Cerebellum (tissue), 4 donors: ENCODE measurements at places on chromosomes 7 and 10.

DNA sequence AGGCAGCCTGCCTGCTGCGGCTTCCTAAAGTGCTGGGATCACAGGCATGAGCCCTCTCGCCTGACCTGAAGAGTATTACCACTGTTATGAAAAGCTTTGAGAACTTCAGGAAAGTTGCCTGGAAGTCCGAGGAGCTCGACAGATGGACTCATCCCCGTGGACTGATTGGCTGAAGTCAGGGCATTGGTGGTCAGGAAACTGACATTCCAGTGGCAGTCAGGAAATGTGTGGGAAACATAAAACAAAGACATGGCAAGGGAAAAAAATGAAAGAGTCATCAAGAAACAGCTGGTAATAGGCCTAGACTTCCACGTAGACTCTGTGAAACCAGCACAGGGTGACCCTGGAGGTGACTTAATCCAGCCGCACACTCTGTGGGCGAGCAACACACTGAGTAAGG, 123.3 kb downstream of the CDH23 start:
- no peak for DNase-seq

- DNase-seq, result no peak
These were observed 14.3 kb downstream of the JAZF1 start for GRCh38 chr7:28165961-28166955.

- DNase-seq, result no peak
These were observed 304.9 kb upstream of the KAT6B start for GRCh38 chr10:74521526-74521925.

- DNase-seq, result no peak
These were observed 3.2 kb downstream of the MAFK start for GRCh38 chr7:1533547-1534329.

- no peak for DNase-seq
These were observed 182.2 kb downstream of the HTR7 start for GRCh38 chr10:90675621-90676020.

DNA sequence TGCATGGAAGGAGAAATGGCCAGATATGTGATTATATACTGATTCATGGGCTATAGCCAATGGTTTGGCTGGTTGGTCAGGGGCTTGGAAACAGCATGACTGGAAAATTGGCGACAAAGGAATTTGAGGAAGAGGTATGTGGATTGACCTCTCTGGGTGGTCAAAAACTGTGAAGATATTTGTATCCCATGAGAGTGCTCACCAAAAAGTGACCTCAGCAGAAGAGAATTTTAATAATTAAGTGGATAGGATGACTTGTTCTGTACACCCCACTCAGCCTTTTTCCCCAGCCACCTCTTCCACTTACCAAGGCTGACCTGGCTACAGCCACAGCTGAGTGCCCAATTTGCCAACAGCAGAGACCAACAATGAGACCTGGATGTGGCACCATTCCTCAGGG, 146.7 kb downstream of the GPR37 start:
- no peak for DNase-seq

DNA sequence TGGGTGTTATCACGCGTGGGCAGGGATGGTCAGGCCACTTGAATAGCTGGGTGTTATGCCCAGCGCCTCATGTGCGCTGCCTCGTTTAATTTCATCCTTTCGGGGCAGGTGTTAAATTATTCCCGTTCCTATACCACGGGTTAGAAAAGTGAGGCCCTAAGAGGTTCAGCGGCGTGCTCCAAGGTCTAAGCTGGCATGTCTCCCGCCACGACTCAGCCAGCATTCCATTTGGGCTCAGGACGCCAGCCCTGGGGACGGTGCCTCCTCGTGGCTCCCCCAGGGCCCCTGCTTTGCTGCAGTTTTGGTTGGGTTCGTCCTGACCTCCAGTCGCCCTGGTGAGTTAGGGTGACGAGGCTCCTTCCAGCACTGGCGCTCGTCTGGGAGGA, 124.5 kb downstream of the TRRAP start:
- DNase-seq, result no peak

DNA sequence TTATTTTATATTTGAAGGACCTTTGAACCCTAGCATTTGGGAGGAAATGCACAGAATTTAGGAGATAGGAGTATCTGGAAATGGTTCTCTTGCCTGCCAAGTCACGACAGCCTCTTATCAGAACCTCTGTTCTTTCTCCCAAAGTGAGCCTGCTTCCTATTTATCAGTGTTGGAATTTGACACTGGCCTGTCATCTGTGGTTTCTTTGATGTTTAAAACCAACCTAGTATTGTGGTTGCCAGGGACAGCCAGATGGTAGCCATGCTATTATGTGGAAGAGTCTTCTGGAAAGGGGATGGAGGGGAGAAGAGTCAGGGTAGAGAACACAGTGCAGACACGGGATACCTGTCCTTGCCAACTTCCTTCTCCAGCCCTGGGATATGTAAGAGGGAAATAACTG, 21.1 kb downstream of the ZNF282 start:
- DNase-seq, result no peak

DNA sequence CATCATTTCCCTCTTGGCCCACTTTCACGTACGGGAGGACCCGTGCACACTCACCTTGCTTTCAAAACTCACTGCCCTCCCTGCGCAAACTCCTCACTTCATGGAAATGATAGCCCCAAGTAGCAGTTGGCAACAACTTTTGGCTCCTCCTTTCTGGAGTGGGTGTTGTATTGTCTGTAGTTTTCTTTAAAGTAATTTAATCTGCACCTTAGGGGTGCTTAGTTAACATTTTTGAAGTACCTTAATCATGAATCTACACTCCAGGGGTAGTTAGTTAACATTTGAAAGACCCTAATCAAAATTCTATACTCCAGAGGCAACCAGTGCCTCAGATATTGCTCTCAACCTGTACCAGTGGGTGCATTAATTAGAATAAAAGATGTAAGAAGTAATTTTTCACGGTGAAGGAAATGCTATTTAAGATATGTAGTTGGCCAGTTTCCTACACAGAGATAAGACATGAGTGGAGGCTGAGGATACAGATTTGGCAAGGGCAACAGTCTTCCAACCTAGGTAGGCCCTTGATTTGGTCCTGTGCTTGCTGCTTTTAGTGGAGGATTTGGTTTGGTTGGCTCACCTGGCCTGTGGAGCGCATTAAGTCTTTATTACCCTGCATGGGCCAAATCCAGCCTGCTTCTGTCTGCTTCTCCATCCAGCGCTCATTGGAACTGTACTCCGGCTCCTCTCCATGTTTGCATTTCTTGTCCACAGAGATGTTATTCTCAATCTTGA, 93.0 kb downstream of the EXOC4 start:
- no peak for DNase-seq

DNA sequence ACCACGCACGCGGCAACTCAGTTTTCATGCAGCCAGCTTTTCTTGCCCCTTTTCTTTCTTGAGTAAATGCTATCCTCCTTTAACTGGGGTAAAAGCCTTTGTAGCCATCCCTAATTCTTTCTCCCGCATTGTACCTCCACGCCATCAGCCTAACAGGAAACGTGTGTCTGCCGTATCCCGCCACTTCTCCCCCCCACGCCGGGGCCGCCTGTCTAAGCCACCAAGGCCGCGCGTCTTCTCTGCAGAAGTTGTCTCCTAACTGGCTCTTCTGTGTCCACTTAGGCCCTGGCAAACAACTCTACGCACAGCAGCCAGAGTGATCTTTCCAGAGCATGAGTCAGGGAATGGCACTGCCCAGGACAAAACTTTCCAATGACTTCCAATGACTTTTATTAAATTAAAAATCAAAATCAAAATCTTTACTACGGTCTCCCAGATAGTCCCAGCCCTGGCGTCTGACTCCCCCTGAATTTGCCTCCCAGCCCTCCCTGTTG, 74.6 kb downstream of the XRCC2 start:
- no peak for DNase-seq

DNA sequence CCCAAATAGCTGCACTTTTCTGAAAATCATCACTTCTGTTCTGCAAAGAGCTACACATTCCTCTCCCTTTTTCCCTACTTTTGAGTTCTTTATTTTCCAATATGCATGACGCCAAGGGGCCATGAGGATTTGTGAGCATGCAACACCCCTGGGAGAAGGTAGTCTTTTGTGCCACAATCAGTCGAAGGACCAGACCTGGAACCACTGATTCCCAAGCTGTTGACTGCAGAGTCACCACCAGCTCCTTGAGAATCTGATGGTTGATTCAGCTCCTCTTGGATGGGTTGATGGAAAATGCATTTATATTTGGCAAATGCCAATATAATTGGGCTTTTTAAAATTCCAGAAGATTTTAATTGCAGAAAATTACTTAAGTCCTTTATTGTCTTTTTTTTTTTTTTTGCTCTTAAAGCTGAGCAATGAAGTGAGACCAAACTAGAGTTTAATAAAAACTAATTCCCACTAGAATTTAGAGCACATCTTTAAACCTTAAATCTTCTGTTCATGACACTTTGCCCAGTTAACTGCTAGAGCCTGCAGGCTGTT, 554.1 kb downstream of the TNS3 start:
- DNase-seq, result no peak

GRCh38 chr7:132213583-132213982, 362.7 kb downstream of the PLXNA4 start:
- no peak for DNase-seq

DNA sequence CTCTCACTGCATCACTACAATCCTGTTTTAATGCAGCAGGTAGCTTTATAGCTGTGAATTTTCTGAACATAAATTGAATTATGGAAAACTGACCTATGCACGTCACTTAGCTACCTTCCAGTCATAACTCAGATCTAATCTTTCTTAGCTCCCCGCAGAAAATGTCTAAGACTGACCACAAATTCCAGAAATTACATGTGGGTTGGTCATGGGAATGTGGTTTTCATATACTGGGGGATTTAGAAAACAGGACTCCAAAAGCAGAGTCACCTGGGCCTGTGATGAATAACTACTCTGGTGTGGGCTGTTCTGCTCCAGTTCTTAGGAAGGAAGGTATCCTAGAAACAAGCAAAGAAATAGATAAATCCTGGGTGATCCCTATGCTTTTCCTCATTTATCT, 178.4 kb upstream of the LRRTM3 start:
- no peak for DNase-seq
